NCI-H146 (cell line): ENCODE measurements at places on chromosomes 6 and 20.

DNA sequence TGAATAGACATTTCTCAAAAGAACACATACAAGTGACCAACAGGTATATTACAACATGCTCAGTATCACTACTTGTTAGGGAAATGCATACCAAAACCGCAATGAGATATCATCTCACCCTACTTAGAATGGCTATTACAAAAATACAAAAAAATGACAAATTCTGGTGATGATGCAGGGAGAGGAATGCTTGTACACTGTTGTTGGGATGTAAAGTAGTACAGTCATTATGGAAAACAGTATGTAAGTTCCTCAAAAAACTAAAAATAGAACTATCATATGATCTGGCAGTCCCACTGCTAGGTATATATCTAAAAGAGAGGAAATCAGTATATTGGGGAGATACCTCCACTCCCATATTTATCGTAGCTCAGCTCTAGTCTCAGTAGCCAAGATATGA is 10.9 kb upstream of the SLC17A5 start:
- no peak for DNase-seq

- no peak for DNase-seq
Measured at GRCh38 chr6:154561750-154562149, 51.3 kb upstream of the CNKSR3 start.

- DNase-seq = no peak
Measured at GRCh38 chr6:106192824-106193223, 106.7 kb downstream of the PRDM1 start.

DNA sequence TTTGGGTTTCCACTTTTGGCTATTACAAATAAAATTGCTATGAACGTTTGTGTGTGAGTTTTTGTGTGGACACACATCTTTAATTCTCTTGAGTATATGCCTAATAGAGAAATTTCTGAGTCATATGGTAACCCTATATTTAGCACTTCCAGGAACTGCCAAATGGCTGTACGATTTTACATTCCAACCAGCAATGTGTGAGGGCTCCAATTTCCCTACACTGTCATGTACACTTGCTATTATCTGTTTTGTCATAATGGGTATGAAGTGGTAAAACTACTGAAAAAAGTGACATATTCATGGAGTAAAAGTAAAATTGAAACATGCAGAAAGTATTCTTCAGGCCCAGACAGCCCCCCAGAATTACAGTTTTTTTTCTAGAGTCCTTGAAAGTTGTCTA is 59.6 kb upstream of the ESR1 start:
- no peak for DNase-seq

- no peak for DNase-seq
Measured at GRCh38 chr6:133047065-133047665, 194.0 kb upstream of the EYA4 start.

- no peak for DNase-seq
Measured at GRCh38 chr6:155001482-155001881, 6.4 kb downstream of the TIAM2 start.

GRCh38 chr20:54368570-54368969 is 106.8 kb upstream of the DOK5 start:
- no peak for DNase-seq

GRCh38 chr20:4775322-4776078 is 53.8 kb downstream of the PRND start:
- no peak for DNase-seq

- peak; percentile 38 for DNase-seq
Measured at GRCh38 chr6:36615018-36615761, 21.0 kb downstream of the SRSF3 start.

DNA sequence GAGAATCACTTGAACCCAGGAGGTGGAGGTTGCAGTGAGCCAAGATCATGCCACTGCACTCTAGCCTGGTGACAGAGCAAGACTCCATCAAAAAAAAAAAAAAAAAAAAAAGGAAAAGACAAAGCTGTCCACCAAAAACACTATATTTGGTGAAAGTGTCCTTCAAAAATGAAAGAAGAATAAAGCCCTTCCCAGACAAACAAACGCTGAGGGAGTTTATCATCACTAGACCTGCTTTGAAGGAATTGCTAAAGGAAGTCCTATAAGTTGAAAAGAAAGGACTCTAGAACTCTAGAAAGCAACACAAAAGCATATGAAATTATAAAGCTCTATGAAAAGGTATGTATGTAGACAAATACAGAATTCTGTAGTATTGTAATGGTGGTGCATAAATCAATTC is 98.8 kb downstream of the SEL1L2 start:
- DNase-seq = no peak

- no peak for DNase-seq
Measured at GRCh38 chr20:17958373-17959256, 10.0 kb downstream of the SNX5 start.

DNA sequence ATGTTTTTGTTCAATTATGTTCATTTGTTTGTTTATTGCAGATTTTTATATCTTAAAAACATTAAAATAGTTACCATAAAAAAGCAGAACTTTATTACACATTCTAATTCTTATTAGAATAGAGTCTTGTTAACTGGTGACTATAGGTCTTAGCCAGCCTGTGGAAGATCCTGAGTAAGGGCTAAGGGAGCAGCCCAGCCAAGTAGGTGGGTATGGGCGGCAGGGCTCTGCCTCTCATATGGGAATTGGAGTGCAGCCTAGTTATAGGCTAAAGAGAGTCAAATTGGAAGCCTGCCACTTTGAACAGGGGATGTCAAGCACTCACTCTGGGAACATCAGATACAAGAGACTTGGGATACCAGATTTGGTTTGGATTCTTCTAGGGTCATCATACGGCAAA is 10.5 kb upstream of the HSF2 start:
- DNase-seq = peak; percentile 22

DNA sequence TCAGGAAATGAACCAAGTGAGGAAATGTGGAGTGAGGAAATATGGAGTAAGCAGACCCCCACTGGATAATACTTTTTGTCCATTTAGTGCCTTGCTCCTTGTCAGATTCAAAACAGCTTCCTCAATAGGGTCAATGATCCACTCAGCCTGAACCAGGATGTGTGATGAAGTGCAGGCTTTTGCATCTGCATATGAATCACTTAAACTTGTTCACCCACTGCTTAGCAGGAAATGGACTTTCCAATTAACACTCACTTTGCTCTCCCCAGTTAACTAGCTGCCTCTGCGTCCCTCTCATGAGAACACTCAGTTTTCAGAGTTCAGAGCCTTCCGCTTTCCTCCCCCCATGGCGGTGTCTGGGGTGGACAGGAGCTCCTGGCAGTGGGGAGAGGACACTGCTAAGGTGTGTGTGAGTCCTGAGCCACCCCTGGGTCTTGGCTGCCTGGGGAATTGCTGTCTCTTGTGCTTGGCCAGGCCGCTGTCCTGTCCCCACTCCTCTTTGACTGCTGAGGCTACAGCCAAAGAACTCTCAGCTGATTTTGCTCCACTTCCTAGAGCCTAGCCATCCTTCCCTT is 621.8 kb downstream of the CDH26 start:
- DNase-seq = no peak

DNA sequence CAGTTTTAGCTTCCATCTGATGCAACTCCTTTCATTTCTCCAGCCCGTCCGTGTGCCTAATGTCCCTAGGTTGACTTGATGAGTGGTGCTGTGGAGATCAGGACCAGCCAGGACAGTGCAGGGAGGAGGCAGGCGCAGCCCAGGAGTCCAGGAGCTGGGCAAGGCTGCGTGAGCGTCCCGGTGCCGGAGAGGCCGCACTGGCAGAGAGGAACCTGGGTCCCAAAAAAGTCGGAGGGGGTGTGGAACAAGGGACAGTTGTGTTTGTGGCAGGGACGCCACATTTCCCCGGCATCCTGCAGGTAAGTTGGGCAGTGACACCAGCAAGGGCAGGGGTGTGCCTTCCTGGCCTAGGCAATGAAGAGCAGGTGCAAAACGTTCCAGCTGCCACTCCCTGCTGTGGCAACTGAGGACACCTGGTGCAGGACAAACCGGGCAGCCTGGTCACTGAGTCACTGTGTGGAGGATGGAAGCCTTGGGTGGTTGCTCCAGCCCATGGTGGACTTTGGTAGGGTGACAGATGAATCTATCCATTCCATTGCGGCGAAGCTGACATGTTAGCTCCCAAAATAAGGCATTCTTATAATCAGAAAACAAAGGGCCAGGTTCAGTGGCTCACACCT is 53.2 kb downstream of the RAMACL start:
- peak; percentile 68 for DNase-seq

DNA sequence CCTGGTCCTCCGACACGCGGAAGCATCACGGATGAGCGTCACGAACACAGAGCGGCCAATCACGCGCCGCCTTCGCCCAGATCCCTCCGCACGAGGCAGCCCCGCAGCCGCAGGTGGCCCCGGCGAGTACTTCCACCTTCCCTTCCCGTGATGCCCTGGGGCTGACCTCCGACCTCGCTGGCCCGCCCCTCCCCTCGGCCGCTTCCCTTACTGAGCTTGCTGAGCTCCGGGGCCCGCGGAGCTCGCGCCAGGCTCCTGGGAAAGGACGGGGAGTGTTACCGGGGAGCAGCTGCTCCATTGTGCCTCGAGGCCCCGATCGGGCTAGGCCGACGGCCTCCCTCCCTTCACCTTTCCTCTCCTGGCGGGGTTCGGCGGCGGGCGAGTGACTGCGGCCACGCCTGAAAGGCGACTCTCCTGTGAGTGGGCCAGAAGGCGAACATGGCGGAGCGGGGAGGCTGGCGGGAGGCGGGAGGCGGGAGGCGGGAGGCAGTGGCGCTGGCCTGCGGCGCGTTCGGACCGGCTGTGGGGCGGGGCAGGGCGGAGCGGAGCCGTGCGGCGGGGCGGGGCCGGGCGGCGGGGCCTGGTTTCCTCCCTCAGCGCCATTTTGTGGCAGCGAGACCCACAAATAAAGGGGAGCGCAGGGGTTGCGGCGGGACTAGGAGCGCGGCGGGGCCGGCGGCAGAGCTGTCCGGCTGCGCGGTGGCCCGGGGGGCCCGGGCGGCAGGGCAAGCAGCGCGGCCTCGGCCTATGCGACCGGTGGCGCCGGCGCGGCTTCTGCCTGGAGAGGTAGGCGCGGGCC is at the start of gene WTAP:
TSS of gene WTAP (plus strand) at position 589 of the 799 bp plus-strand sequence. CDS start 8,760 bp downstream, outside the sequence.
- DNase-seq = peak; percentile 99

DNA sequence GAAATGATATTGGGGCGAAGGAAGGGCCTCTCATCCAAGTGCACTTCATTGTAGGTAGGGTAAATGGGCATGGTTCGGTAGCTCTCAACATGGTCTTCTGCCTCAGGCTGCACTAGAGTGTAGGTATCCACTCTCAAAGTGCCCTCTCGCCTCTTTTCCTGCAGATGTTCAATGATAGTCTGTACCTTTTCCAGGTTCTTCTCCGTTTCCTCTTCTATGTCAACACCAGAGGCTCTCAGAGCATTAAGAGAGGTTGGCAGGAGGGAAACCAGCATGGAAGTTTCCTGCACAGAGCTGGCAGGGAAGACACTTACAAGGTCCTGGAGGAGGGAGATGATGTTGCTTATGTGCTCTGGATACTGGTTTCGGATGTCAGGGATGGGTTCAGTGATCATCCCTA is 7.1 kb downstream of the ZNFX1 start:
- DNase-seq = no peak

- peak; percentile 70 for DNase-seq
Measured at GRCh38 chr20:16761305-16761829, 13.2 kb downstream of the OTOR start.

- peak; percentile 67 for DNase-seq
Measured at GRCh38 chr6:18209539-18210197, 54.4 kb downstream of the KDM1B start.

- DNase-seq = no peak
Measured at GRCh38 chr6:122797537-122797936, 8.5 kb downstream of the SMPDL3A start.

- no peak for DNase-seq
Measured at GRCh38 chr6:6738922-6739716, 150.6 kb downstream of the LY86 start.

DNA sequence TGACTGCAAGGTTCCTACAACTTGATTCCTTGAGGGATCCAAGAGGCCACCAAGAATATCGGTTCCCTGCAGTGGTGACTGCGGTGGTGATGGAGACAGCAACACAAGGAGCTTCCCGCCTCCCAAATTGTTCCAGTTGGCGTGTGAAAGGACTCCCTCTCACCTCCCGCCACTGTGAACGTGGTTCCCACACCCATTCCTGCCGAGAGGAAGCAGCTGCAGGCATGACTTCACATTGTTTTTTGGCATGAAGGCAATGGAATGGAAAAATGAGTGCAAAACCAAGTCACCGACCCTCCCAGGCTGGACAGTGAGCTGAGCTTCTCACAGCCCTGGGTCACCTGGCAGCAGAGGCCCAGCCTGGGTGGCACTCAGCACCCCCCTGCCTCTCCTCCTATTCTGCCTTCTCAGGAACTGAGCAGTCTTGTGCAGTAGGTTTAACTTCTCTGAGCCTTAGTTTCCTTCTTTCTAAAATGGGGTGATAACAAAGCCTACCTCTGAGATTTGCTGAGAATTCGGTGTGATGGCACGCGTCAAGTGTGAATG is 75.0 kb downstream of the CNKSR3 start:
- no peak for DNase-seq

GRCh38 chr20:51801122-51801822 is 1.0 kb downstream of the SALL4 start:
- peak; percentile 50 for DNase-seq

DNA sequence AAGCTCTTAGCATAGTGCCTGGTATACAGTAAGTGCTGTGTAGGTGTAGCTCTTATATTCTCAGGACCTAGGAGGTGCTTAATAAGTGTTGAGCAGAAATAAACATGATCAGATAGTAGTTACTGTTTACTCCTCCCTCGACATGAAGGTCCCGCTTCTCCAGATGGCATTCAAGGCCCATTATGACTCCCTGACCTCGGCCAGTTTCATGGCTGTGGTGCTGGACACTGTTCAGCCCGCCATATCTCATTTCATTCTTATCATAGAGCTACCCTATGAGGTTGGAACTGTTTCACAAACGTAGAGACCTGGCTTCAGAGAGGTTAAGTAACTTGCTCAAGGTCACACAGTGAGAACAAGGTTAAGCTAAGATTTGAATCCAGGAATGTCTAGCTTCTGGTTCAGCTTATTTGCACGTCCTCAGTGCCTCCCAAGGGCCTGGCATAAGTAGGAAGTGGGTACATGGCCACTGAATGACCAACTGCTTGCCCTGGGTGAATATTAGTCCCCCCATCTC is 39.0 kb downstream of the CD40 start:
- no peak for DNase-seq

- no peak for DNase-seq
Measured at GRCh38 chr20:36217226-36217625, 19.1 kb upstream of the AAR2 start.

GRCh38 chr20:44219170-44219730 is 8.7 kb upstream of the OSER1 start:
- DNase-seq = no peak

- no peak for DNase-seq
Measured at GRCh38 chr6:117459204-117459944, 23.1 kb upstream of the DCBLD1 start.

DNA sequence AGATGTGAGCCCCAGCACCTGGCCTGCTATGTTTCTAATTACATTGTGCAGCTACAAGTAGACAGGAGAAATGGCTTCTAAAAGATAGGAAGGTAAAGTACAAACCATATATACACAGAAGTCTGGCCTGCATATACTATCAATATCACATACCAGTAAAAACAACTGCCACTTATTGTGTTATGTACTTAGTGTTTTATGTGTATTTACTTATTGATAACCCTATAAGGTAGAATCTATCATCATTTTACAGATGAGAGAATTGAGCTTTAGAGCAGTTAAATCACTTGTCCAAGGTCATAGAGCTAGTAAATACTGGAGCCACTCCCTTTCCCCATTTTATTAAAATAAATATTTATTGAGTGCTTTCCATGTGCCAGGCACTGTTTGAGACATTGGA is 102.4 kb upstream of the PRDM1 start:
- DNase-seq = no peak

- no peak for DNase-seq
Measured at GRCh38 chr20:32607727-32608663, 22.9 kb upstream of the NOL4L start.

- DNase-seq = no peak
Measured at GRCh38 chr20:59308493-59309201, 8.2 kb downstream of the EDN3 start.
